Stimulated activated CD8-positive, alpha-beta memory T cell treated with anti-CD3 and anti-CD28 coated beads, Interleukin-4, amount 100 ng/mL, for 4 hours (primary cell): ENCODE measurements at places on chromosomes 4 and X.

- DNase-seq, result no peak
Observed at GRCh38 chr4:122816476-122816875, 10.2 kb upstream of the FGF2 start.

DNA sequence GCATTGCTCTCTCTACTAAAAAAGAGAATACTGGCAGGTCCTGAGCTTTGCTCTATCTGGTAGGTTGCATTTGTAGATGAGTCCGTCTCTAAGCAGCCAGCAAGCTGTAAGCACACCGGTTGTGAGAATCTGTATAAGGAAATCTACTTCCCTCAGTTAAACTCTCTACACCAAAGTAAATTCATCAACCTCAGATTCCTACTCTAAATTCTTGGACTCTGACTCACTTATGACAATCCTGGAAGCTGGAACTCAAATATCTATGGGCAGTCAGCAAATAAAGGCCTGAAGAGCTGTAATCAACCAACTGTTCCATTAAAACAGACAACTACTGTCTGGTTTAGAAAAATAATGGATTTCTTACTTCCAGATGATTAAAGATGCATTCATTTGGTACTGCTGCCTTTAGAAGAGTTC is 37.9 kb downstream of the FAT1 start:
- no peak for DNase-seq

- DNase-seq, result no peak
Observed at GRCh38 chr4:104344342-104344980, 150.2 kb downstream of the CXXC4 start.

GRCh38 chrX:16567681-16568080 is 82.3 kb upstream of the S100G start:
- DNase-seq, result no peak

GRCh38 chr4:182155806-182156205 is 87.4 kb upstream of the TENM3 start:
- DNase-seq, result no peak
